RCC 7860 (cell line): ENCODE measurements at places on chromosomes 1 and 21.

- no peak for DNase-seq
These were observed 79.9 kb downstream of the MORN1 start for GRCh38 chr1:2311184-2312032.

DNA sequence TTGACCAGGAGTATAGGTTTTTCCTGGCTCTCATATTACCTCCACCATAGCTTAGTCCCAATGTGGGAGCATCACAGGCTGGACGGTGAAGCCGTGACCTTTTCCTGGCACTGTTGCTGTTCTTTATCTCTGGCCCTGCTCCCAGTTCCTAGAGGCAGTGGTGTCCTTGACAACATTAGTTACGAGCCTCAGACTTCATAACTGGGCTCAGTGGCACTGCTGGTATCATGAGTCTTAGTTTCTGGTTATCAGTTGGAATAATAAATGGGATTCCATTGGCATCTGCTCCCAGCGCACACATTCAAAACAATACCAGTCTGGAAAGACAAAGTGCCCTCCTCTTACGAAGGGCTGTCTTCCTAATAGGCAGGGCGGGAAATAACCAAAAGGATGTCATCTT, 8.0 kb downstream of the RNPEP start:
- DNase-seq, result no peak

DNA sequence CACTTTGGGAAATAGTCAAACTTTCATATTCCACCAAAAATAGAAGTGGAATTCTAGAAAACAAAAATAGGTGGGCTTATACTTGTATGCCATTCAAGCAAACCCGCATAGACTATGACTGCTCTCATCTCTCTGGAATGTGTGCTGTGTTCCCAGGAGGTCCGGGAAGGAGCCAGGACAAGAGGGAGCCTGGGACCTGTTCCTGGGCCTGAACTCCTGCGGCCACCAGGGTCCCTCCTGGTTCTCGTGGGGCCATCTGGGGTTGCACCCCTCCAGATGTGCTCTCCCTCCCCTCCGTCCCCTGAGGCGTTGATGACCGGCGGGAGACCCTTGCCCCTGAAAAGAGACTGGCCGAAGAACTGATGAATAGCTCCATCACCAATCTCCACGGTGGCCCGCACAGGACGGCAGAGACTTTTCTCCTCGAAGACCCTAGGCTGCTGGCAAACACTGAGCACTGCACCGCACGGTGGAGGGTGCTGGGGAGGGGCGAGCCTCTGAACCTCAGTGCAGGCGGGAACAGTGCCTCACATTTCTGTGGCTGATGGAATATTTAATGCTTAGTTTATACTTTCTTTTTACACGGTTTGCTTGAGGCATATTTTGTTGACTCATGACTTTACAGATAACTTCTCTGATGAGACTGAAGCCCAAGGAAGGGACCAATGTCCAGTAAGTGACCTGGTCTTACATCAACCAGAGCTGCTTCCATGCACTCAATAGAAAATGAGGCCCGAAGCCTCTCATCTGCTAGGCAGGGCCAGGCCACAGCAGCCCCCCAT, 9.6 kb upstream of the ADARB1 start:
- DNase-seq, result no peak

DNA sequence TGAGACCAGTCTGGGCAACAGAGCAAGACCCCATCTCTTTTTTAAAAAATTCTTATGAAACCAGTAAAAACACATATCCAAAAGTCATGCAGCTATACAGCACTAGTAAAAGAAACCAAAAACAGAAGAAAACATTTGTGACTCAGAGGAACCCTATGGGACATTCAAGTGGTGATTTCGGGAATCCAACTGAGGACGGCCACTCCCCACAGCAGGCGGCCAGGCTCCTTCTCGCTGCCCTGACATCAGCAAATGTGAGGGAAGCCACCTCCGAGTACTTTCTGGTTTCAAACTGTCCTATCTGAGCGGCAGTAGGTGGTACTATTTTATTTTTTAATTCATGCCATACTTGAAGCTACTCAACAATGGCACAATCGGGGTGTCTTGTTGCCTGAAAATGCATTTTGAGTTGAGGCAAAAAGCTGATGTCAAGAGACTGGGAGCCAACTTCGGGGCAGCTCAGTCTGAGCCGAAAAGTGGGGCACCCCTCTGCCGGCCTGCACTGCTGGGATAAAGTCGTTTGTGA, 3.3 kb downstream of the SUMO3 start:
- no peak for DNase-seq

GRCh38 chr21:24411429-24411828, 1195.9 kb downstream of the MRPL39 start:
- no peak for DNase-seq

DNA sequence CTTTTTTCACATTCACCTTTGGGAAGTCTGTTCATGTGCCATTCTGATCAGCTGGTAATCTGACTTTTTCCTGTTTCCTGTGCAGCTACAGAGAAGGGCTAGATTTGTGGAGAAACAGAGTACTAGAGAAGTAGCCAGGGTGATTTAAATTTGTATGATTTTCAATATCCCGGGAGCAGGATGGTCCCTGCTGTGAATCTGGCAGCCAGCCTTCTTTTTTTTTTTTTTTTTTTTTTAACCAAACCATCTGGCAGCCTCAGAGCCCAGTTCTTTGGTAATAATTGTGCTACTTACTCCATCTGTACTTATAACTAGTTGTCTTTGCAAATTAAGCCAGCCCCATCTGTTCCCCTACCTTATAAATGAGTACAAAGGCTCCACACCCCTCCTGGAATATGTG, 248.6 kb upstream of the DEPDC1 start:
- no peak for DNase-seq

GRCh38 chr1:243733670-243734307, 116.3 kb downstream of the AKT3 start:
- DNase-seq, result no peak

DNA sequence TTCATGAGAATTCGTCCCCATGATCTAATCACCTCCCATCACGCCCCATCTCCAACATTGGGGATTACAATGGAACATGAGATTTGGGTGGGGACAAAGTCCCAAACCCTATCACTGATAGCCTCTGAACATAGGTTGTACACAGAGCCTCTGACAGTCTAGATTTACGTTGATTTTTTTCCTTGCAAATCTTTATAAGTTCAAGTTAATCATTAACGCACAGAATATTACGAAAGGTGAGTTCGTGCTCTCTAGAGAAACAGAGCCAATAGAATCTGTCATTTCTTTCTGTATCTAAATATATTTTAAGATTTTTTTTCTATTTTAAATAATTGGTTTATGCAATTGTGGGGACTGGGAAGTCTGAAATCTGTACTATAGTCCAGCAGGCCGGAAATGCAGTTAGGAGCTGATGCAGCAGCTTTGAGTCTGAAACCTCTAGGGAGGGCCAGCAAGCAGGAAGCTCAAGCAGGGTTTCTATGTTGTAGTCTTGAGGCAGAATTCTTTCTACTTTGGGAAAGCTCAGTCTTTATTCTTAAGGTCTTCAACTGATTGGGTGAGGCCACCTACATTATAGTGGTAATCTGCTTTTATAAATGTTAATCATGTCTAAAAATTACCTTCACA, 61.0 kb downstream of the SELENOF start:
- DNase-seq, result no peak

DNA sequence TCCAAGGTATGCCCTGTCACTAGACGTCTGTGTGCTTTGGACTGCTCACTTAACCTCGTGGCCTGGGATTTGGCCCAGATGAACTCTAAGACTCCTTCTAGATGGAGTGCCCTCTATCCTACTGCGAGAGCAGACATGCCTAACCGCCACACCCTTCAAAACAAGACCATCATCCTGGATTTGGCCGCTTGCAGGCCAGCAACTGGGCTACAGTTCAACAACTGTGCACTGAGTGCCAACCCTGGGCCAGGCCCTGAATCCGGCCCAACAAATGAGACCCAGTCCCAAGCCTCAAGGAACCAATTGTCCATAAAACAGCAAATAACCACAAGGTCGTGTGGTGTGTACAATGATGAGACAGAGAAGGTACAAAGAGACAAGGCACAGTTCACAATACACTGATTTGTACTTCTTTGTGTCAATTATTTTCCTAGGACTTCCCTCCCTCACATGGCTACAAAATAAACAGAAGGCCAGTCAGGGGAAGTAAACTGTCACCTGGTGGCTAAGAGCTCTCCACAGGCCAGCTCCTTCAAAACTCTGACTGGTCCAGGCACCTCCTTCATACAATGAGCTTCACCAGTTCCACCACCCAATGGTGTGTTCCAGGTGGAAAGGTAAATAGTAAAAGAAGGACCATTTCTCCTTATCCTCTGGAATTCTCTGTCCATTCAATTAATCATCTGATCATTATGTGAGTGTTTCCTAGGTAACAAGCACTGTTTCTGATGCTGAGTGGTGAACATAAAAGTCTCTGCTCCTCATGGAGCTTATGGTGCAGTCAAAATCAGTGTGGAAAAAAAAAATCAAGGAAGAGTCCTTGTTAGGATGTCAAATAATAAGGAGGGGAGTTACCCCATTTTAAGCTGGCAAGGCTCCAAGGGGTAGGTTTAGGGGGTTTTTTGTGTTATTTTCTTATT, 60.4 kb downstream of the CAPZB start:
- no peak for DNase-seq

- DNase-seq, result peak; percentile 46
These were observed 30.6 kb downstream of the ELK4 start for GRCh38 chr1:205601205-205601604.

DNA sequence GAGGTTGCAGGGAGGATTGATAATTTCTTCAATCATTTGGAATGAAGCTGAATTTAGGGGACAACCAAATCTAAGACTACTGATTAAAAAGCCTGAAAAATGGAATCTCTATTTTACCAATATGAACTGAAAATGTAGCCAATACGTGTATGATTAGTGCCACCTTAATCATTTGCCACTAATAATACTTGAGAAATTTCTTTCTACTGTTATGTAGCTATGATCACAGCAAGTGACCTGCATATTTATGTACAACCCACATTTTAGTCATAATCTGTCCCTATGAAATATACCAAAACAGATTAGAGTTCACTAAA, 6.5 kb downstream of the COLGALT2 start:
- DNase-seq, result no peak

GRCh38 chr1:177977141-177977540, 7.3 kb upstream of the SEC16B start:
- no peak for DNase-seq

DNA sequence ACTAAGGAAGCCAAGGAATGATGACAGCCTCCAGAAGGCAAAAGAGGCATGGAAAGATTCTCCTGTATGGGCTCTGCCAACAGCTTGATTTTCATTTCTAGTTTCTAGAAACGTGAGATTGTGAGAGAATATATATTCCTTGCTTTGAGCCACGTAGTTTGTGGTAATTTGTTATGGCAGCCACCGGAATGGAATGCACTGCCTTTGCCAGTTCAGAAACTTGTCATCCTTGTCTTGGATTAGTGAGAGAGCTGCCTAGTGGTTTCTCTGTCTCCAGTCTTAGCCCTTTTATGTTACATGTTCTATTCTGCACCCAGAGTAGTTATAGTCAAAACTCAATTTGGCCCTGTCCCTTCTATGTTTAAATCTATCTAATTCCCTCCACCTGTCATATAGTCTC, 216.0 kb upstream of the PTGFR start:
- DNase-seq, result peak; percentile 47

DNA sequence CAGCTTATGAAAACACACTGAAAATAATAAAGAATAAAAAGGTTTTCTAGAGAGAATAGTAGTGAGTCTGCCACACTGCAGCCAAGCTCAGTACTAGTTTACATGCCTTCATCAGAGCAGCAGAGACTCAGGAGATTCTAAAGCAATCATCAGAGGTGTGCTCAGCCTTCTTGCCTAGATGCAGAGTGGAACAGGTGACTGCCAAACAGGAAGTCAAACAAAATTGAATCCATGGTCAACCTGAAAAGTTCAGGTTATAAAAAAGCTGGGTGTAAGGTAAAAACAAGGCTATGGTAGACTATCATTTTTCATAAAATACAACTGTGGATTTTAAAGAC, 165.3 kb upstream of the C1orf105 start:
- DNase-seq, result no peak

DNA sequence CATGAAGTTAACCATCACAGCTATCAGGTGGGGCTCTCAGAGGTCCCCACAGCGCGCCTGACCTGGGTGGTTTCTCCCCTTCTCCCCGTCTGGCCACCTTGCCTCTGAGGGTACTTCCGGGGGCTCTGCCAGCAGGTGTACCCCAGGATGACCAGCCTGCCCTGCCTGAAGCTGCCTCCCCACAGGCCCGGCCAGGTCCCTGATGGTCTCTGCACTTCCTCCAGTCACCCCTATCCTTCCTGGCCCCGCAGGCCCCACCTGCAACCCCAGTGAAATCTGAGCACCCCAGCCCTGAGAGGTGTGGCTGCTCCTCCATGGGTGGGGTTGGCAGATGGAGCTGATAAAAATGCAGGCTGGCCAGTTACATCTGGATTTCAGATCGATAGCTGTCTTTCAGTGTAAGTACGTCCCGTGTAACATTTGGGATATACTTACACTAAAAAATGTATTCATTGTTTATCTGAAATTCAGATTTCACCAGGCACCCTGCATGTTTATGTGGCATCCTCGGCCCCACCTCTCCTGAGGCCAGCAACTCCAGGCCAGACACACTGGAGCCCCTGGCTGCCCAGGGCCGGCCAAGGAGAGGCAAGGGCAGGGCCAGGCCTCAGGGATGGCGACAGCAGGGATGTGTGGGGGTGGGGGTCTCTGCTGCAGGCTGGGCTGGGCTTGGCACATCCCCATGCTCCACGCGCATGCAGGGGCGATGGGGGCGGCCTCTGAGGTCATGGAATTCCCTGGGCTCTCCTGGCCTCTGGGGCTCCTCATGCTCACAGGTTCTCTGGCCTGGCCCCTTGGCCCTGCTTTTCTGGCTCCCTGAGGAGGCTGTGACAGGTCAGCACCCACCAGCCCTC, 25.1 kb downstream of the LRRC3 start:
- DNase-seq, result no peak

DNA sequence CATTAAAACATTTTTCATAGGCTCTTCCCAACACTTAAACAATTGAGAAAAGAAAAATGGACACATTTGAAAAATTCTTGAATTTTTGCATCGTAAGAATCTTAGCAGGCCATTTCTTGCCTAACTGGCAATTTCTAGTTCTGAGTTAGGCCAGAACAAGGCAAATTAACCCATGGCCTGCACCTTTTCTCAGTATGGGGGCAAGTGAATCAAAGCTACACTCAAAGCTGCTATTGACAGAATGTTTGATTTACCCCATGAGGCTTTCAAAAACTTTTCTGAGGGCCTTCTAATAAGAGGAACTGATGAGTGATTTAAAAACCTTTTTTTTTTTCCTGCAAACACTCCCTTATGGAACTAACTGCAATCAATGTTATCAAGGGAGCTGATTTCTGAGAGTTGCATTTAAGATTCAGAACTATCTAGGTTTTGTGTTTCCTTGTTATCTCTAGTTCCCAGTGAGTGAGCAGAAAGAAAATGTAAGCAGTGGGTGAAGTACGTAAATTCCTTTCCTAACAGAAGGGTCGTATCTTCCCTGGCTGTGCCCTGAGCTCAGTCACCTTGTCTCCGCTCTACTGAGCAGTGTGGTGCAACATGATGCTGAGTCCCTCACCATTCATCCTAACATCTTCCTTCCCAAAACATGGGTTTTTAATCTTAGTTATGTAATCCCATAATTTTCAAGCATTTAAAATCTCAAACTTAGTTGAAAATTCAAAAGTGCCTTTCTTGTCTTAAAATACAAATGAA, 353.7 kb downstream of the DPYD start:
- no peak for DNase-seq

GRCh38 chr1:38097284-38097898, 50.8 kb upstream of the POU3F1 start:
- no peak for DNase-seq

GRCh38 chr21:33069994-33070743, at the start of gene OLIG1:
TSS of gene OLIG1 (plus strand) at chr21:33070141. CDS start at chr21:33070247, 106 bp downstream.
- DNase-seq, result no peak

GRCh38 chr1:159964144-159964543, 10.1 kb upstream of the SLAMF9 start:
- DNase-seq, result no peak
